Lower lobe of right lung (tissue), 2 donors: ENCODE measurements at places on chromosomes 4 and X.
A peak's percentile ranks its signal among the peaks of the same experiment; 100 is the strongest.

DNA sequence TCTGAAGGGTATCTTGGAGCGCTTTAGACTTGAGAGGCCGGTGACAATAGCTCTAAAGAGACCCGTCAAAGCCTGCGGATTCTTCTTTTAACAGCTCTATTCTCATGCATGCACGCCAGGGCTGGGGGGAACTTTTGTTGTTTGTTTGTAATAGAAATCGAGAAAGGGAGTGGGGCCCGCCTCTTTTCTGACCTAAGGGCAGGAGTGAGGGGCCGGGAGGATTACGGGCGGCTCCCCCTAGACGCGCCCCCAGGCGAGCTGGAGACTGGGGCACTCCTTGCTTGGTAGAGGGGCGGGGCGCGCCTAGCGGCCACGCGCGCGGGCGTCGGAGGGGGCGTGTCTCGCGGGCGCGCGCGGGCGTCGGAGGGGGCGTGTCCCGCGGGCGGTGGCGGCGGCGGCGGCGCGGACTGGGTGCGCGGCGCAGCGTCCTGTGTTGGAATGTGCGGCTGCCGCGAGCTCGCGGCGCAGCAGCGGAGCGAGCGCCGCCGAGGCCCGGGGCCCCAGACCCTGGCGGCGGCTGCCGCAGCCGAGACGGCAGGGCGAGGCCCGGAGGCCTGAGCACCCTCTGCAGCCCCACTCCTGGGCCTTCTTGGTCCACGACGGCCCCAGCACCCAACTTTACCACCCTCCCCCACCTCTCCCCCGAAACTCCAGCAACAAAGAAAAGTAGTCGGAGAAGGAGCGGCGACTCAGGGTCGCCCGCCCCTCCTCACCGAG, at the start of gene REST:
REST (plus strand) TSS at position 412 of the 717 bp plus-strand sequence. CDS start 2,739 bp downstream, outside the sequence.
- DNase-seq: peak; percentile 82

GRCh38 chr4:1155314-1155713, 17.1 kb downstream of the SPON2 start:
- no peak for DNase-seq

- no peak for DNase-seq
Measured at GRCh38 chr4:168317621-168318020, 931 bp downstream of the DDX60 start.

- no peak for DNase-seq
Measured at GRCh38 chr4:86531440-86531839, 62.7 kb upstream of the PTPN13 start.

DNA sequence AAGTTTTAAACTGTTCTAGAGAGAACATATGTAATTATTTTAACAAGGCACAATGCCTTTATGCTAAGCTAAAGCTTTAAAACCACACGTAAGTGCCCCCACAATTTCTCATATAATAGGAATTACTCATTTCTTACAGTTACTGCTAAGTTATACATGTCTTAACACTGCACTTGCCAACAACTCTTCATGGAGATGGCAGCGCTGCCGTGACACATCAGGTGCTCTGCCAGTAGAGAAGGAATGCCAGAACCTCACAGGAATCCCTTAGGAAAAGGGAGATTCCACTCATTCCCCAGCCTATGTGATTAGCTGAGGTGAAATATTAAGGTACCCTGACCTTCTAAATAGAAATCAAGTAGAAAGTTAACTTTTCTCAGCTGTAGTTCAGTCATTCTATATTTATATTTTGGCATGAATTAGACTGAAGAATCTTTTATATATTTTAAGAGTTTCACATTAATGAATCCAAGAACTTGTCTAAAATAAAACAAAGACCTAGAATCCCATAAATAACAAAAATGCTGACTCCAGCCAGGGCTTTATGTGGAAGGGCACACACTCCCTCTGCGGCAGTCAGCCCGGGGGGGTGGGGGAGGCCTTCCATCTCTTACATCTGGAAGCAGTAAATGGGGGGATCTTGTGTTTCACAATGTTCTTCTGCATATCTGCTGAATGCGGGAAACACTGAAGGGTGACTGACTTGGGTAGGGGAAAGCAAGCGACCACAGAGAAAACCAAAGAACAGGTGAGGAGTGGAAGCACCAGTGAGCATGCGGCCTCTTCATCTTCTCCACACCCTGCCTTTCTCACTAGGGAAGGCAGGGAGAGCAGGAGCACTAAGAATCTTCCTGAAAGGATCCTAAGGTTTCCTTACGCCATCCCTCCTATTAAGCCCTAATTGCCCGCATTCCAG, 23.7 kb downstream of the ACSL1 start:
- DNase-seq: no peak

GRCh38 chr4:1344696-1345095, 2.3 kb upstream of the UVSSA start:
- peak; percentile 53 for DNase-seq

DNA sequence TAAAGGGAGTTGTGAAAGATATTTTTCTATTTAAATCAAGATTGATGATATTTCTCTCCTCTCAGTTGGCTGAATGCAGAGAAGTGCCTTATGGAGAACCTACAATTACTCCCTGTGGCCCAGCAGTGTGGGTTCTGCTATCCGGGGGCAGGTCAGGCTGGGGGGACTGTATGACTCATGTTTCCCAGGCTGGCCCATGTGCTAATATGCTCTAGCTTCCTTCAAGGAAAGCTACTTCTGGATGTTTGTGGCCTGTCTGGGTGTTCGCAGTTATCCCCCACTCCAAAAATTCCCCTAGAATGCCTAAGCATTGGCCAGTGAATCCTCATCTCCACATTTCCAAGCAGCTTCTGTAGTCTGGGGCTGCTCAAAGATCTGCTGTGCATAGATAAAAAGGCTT, 58.9 kb upstream of the SPP1 start:
- DNase-seq: no peak

DNA sequence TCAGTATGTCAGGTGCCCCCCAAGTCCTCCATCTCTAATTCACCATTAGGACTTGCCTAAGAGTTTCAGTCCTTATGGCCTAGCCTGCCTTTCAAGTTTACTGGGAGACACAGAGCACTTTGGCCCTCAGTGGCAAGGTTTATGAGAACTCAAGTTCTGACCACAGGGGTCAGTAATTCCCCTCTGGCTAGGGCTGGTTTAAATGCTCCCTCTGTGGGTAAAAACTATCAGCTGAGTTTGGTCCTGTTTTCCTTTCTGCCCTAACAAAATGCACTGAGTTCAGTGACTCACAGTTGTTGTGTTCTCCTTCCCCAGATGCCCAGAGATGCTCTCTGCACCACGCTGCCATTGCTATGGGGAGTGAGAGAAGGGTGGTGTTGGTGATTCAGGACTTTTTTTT, 163.2 kb downstream of the RELL1 start:
- DNase-seq: no peak

GRCh38 chr4:10684631-10685030, at the start of gene CLNK:
CLNK (minus strand) TSS chr4:10684768; CDS start chr4:10667869, 16,899 bp downstream.
- DNase-seq: no peak

GRCh38 chr4:148044089-148044911, 312.4 kb downstream of the ARHGAP10 start:
- no peak for DNase-seq

DNA sequence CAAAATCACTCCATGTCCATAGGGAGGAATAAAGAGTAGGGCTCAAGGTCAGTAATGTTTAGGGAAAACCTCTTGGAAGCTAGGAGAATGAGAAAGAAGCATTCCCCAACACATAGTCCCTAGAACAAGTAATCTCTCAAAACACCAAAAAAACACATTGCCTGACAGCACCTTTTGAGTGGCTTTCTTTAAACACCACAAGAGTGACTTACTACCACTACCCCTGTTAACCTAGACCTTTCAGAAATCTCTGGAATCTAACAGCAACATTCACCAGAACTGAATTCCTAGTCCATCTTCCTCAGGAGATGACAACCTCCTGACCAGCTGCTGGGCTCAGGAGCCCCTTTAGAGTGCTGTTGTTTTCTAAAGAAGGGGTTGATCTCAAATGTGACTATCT, 142.2 kb downstream of the SOWAHB start:
- no peak for DNase-seq

DNA sequence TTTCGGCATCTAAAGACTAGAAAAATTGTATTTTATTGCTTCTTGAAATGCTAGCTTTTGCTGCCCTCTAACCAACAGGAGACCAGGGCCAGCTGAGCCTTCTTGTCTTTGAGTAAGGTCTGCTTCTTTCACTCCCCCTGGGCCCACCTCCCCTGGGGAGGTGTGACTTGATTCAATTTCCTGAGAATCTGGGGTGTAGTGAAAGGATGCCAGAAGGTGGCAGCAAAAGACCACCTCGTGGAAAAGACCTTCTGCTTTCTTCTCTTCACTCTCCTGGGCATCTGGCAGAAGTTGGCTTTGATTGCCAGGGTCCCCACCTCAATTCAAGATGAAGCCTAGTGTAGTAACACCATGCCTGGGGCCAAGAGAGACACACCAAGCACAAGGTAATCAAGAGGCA, 96.5 kb upstream of the MAOA start:
- no peak for DNase-seq

DNA sequence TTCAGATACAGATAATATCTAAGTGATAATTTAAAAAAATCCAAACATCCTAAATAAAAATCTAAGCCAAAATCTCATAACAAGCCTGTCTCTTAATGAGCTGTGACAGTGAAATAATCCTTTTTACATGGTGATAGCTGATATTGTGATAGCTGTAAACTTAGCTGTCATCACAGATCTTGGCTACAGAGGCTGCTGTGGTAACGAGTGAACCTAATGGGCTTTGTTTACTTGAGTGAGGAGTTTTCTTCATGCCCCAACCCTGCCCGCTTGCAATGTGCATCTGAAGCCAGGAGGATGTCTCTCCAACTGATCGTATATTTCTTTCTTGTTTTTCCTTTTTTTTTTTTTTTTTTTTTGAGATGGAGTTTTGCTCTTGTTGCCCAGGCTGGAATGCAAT, 41.5 kb upstream of the YTHDC1 start:
- no peak for DNase-seq

GRCh38 chr4:182698212-182698611, 219.0 kb downstream of the DCTD start:
- DNase-seq: no peak

GRCh38 chr4:146072376-146072775, 103.1 kb upstream of the LSM6 start:
- DNase-seq: no peak

DNA sequence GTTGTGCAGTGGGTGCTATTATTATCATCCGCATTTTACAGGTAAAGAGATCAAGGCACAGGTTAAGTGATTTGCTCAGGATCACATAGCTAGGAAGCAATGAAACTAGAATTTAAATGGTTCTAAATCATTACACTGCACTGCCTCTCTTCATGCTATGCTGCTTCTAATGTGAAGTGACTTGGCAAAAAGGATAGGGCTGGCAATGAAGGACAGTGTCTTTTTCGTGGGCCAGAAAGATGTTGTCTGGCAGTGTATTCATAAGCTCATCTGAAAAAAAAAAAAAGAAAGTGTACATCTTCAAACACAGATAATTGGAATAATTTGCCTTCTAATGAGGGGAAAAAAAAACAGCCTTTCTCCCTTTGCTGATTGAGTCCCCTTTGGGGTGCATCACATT, 132.2 kb upstream of the FUNDC1 start:
- no peak for DNase-seq

GRCh38 chr4:13344216-13344615, 139.9 kb downstream of the RAB28 start:
- no peak for DNase-seq

- DNase-seq: no peak
Measured at GRCh38 chr4:182111586-182111985, 131.6 kb upstream of the TENM3 start.

DNA sequence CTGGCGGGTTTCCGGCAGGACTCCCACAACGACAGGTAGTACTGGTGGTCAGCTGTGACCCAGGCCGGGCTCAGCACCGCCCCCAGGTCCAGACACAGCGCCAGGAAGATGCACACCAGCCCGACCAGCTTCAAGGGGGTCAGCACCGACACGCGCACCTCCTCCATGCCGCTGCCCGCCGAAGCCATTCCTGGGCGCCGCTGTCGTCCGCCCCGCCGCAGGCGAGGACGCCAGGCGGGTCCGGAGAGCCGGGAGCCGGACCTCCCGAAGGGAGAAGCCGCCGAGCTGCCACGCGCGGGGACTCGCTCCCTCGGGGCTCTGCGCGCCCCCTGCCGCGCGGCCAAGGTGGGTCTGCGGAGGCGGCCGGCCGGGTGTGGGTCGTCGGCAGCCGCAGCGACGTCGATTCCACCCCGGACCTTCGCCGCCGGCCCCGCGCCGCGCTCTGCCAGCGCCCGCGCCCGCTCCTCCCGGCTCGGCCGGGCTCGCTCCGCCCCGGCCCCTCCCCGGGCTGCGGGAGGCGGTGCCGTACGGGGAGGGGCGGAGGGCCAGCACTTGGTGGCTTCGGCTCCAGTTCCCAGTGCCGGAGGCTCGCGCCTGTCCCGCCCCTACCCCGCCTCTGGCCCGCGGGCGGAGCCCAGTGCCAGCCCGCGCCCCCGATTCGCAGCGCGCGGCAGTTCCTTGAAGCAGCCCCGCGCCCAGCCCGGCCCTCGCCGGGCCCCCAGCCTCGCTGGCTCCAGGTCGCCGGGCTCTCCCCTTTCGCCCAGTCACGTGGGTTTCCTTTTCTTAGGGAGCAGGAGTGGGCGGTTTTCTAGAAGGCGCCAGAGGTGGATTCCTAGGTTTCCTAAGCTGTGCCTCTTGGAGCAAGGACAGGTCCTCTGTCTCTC, at the start of gene TMEM47:
TMEM47 (minus strand) TSS at position 444 of the 884 bp plus-strand sequence; CDS start at position 188, 256 bp downstream.
- DNase-seq: peak; percentile 72

DNA sequence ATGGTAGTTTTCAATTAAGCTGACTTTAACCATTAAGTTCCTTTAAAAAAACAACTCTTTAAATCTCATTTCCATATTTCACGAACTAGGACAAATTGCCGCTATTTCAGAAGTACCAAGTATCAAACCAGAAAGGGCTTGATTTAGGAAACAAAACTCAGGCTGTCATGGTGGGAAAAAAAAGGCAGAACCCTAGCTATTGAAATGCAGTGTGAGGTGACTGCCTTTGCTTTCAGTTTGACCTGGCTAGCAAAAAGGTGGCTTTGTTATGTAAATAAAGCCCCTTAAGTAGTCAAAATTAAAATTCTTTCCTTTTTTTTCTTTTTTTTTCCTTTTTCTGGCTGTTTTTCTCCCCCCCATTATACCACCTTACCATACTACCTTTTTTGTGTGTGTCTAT, 40.6 kb upstream of the CYP2U1 start:
- DNase-seq: no peak

GRCh38 chr4:41507291-41507947, 30.5 kb upstream of the LIMCH1 start:
- DNase-seq: no peak

DNA sequence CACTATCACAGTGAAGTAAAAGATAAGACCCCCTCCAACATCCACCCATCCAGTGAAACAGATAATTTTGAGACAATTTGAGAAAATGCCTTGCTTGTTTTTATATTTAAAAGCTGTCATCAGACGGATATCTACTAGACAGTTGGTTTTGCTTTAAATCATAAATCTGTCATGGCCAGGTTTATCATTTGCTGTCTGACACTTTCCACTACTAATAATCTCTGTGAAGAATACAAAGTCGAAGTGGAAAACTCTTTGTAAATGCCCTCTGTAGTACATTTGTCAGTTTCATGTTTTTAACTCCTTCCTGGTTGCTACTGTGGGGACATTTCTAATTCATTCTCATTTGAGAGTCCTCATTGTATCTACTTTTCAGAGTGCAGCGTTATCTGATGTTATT, 1606.2 kb upstream of the PCDH7 start:
- no peak for DNase-seq

DNA sequence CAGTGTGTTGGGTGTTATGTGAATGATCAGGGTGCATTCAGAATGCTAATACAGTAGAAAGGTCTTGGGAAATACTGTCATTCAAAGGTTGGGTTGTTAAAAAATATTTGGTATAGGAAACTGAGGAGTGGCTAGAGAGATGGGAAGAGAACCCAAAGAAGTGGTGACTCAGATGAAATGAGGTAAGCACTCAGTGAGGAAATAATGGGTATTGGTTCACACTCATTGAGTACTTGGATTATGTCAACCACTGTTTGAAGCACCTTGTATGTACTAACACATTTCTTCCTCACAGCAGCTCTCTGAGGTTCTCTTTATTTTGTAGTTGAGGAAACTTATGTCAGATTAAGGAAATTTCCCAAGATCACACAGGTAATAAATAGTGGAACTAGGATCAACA, 40.8 kb upstream of the NUDT6 start:
- no peak for DNase-seq
